Cardiac muscle cell (in vitro differentiated cells and primary cell): ENCODE measurements at places on chromosomes 2 and 18. TPM values are rescaled to one million over a fixed set of nuclear protein-coding genes. Genes with fewer than 3 reads are reported as not detected.

Gene KIAA2012
- total RNA-seq, result 0.21 TPM in 1 of 2 replicates, not detected in the other

Gene TMBIM1
- total RNA-seq, result 15.5 and 25.9 TPM in 2 replicates

Gene GCG
- not detected in 2 replicates for total RNA-seq

Gene COL6A3
- total RNA-seq, result 4.1 and 4.7 TPM in 2 replicates

Gene TMEM182
- total RNA-seq, result 2.7 and 5.2 TPM in 2 replicates

Gene LAMA3
- total RNA-seq, result 0.18 and 0.39 TPM in 2 replicates

Gene SERPINB13
- total RNA-seq, result not detected in 2 replicates

DNA sequence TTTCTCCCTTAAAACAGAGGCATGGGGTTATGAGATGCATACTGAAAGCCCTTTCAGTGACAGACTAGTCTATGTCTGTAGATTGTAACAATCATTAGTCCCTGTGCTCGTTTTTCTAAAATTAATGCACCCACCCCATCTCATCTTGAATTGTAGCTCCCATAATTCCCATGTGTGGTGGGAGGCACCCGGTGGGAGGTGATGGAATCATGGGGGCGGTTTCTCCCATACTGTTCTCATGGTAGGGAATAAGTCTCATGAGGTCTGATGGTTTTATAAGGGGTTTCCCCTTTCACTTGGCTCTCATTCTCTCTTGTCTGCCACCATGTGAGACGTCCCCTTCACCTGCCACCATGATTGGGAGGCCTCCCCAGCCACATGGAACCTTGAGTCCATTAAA lies 100.9 kb downstream of the AP1S3 start:
- peaks cover 2% of the 10 kb centered on the region for H3K4me1 ChIP-seq
- no peak overlapping the region for H3K27ac ChIP-seq
- H3K36me3 ChIP-seq, result no peaks in the 10 kb centered on the region
- H3K4me3 ChIP-seq, result no peak overlapping the region

DNA sequence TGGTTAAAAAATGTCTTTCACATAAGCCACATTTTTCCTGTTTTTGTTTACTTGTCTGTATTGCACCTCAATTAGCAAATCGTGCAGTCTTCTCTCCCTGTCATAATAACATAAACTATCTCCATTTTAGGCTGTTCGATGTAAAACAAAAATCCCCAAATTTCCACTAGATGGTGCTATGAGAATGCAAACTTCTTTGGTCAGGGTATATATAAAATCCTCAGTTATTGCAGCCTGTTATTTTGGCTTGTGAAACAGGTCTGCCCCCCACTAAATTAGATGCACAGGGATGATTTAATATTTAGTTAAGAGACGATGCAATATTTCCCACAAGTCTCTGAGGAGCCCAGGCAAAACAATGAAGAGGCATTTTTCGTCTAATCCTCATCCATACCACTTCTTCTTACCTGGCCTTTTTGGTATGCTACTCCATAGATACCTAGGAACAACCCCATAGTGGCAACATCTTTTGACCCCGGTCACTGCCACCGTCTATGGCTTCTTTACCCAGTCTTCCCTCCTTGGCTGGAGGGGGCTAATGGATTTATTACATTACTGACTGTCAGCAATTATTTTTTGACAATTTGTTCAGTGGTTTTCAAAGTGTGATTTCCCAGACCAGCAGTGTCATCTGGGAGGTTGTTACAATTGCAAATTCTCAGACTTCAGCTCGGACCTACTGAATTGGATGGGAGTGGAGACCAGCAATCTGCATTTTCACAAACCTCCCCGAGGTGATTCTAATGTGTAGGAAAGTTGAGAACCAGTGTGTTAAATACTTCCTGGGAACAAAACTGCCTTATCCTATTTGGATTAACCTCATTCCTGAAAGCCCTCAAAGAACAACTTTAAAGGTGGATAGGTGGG lies 117.4 kb upstream of the CWC22 start:
- H3K27ac ChIP-seq, result no peak overlapping the region
- H3K27me3 ChIP-seq, result no peaks in the 10 kb centered on the region
- DNase-seq, result peak; percentile 80

- H3K4me3 ChIP-seq, result no peak overlapping the region
- no peak overlapping the region for H3K27ac ChIP-seq
- no peaks in the 10 kb centered on the region for H3K4me1 ChIP-seq
- no peak for DNase-seq
Observed at GRCh38 chr2:39068299-39069135, 52.3 kb downstream of the SOS1 start.

DNA sequence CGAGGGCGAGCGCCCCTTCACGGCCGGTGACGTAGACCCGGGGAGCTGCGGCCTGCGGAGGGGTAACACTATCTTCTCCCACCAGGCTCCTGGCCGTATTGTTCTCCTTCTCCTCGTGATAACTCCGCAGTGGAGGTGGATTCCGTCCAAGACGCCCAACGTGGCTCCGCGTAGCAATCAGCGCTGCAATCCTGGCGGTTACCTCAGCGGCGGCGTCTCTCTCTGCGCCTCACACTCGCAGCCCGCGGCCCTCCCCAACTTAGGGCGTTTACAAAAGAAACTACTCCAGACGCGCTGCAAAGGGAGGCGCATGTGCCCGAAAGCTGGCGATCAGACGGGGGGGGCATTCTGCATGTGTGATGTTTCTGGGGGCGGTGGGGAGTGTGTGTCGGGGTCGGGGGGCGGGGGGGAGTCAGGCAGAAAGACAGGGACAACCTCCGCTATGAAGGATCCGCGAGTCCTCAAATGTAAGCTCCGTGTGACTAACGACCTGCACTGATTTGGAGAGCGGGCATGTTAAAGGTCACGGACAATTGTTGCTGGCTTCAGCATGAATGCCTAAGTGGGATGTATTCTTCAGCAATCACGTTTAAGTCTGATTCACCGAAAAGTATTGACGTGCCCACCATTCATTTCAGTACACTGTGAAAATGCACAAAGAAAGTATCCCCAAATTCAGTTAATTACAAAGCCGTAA lies 1.3 kb upstream of the ZNF516 start:
- H3K4me1 ChIP-seq, result no peaks in the 10 kb centered on the region
- H3K36me3 ChIP-seq, result no peaks in the 10 kb centered on the region
- no peak overlapping the region for H3K27ac ChIP-seq

GRCh38 chr2:188701836-188702235 lies 272.3 kb upstream of the COL3A1 start:
- H3K27ac ChIP-seq, result no peak overlapping the region
- no peaks in the 10 kb centered on the region for H3K27me3 ChIP-seq
- peak; percentile 63 for DNase-seq
- H3K4me1 ChIP-seq, result no peaks in the 10 kb centered on the region

GRCh38 chr2:16293398-16293797 lies 353.0 kb downstream of the MYCN start:
- no peaks in the 10 kb centered on the region for H3K36me3 ChIP-seq
- H3K4me3 ChIP-seq, result no peak overlapping the region
- no peaks in the 10 kb centered on the region for H3K27me3 ChIP-seq
- no peak overlapping the region for H3K27ac ChIP-seq
- H3K4me1 ChIP-seq, result no peaks in the 10 kb centered on the region

GRCh38 chr2:10048501-10049171 lies 5.3 kb downstream of the KLF11 start:
- H3K27me3 ChIP-seq, result no peaks in the 10 kb centered on the region
- H3K36me3 ChIP-seq, result peaks cover 25% of the 10 kb centered on the region
- peak; percentile 79 for DNase-seq
- H3K27ac ChIP-seq, result no peak overlapping the region
- H3K4me1 ChIP-seq, result no peaks in the 10 kb centered on the region

GRCh38 chr2:173571021-173571821 lies 216.5 kb downstream of the CDCA7 start:
- DNase-seq, result peak; percentile 52
- no peak overlapping the region for H3K27ac ChIP-seq
- no peaks in the 10 kb centered on the region for H3K27me3 ChIP-seq
- H3K4me1 ChIP-seq, result peaks cover 5% of the 10 kb centered on the region
- H3K4me3 ChIP-seq, result no peak overlapping the region

DNA sequence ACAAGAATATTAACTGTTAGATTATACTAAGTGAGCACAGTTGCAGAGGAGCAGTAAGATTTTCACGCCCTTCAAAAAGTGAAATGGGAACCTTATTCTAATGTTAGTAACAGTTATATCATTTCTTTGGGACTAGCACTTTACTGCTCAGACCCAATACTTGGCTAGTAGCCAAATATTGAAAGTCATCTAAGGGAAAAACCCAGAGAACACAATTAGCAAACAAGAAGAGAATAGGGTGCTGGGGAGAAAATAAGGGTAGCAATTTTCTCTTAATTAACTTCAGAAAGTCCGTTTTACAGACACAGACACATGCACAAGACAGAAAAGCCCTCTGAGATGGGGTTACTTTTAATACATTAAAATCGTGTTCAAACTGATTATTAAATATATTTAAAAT lies 71.8 kb downstream of the ID2 start:
- DNase-seq, result no peak
- H3K27me3 ChIP-seq, result no peaks in the 10 kb centered on the region
- H3K4me1 ChIP-seq, result no peaks in the 10 kb centered on the region
- no peak overlapping the region for H3K4me3 ChIP-seq
- H3K36me3 ChIP-seq, result peaks cover 9% of the 10 kb centered on the region

DNA sequence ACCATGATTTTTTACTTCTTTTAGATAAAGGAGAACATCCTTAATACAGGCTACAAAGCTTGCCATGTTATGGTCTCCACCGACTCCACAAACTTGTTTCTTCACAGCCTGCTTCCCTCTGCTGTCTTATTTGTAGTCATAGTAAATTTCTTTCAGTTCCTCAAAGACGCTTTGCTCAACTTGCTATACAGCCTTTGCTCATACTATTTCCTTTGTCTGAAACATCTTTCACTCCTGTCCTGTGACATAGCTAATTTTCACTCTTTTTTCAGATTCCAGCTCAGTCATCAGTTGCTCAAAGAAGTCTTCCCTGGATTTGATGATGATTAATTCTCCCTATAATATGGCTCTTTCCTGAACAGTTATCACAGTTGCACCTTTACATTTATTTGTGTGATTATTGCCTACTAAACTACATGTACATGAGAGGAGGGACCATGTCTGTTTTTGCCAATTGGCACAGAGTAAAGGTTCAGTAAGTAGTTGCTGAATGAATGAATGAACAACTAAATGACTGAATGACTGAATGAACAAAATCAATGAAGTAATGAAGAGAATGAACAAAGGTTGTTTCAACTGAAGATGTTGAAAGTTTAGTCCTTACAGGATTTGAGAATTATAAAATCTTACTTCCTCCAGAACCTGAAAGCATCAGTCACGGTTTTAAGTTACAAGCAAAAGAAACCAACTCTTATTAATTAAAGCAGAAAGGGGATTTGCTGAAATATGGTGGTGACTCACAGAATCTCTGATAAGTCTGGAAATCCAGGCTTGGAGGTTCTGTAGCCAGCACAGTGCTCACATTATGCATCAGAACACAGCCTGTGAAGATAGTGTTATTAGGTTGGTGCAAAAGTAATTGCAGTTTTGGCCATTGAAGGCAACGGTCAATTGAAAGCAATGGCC lies 186.4 kb upstream of the FAM98A start:
- no peak for DNase-seq
- H3K27ac ChIP-seq, result no peak overlapping the region
- no peaks in the 10 kb centered on the region for H3K4me1 ChIP-seq
- no peaks in the 10 kb centered on the region for H3K36me3 ChIP-seq

- no peak overlapping the region for H3K4me3 ChIP-seq
- H3K27ac ChIP-seq, result no peak overlapping the region
- no peaks in the 10 kb centered on the region for H3K4me1 ChIP-seq
- H3K36me3 ChIP-seq, result no peaks in the 10 kb centered on the region
Observed at GRCh38 chr2:88345842-88346241, 106.7 kb downstream of the FOXI3 start.

DNA sequence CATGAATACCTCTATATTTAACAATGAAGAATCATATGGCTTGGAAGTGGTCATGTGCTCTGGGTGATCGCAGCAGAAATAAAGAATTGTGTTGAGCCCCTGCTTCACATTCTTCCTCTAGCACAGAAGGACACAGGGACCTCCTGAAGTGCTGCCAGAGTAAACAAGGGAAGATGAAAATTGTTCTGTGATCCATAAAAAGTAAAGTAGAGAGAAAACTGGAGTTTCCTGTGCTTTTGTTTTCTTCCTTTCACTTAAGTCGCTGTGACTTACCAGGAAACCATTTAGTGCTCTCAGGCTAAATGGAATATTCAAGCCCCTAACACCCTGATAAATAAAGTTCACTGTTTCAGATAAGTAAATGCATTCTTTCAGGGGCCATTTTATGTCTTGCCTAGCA lies 1173.6 kb upstream of the CHAC2 start:
- no peak overlapping the region for H3K27ac ChIP-seq

DNA sequence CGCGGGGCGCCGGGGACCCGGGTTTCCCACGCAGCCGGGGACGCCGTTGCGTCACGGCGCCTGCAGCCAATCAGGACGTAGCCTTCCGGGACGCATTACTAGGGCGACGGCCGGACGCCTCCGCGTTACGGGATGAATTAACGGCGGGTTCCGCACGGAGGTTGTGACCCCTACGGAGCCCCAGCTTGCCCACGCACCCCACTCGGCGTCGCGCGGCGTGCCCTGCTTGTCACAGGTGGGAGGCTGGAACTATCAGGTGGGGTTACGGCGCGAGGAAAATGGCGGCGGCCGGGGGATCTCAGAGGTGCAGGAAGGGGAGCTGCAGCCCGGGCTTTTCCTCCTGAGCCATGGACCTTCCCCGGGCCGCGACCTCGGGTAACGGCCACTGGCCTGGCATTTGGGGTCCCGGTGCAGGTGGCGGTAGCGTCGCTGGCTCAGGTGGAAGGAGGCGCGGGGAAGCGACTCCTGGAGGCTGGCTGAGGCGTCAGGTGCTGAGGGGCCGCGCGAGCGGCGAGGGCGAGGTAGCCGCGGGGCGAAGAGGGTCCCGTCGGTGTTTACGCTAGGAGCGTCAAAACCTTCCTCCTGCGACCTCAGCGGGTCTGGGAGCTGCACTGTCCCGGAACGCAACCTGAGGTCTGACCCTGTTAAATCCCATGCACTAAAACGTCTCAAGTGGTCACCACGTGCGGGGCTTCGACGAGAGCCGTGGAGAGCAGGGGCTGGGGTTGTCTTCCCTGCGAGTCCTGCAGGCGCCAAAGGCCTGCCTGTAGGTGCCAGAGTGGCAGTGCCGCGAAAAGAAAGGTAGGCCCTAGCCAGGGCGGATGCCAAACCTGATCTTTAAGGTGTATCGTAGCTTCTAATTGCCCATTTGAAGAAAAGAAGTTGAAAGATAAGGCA lies at the start of gene LCLAT1:
Gene LCLAT1 (plus strand): TSS at position 98 of the 897 bp plus-strand sequence. CDS start 78,345 bp downstream, outside the sequence.
- no peaks in the 10 kb centered on the region for H3K27me3 ChIP-seq
- H3K36me3 ChIP-seq, result no peaks in the 10 kb centered on the region

- no peak for DNase-seq
- H3K4me3 ChIP-seq, result no peak overlapping the region
Observed at GRCh38 chr2:169464466-169464865, 14.8 kb upstream of the BBS5 start.
